NCI-H2171 treated with DMSO at 0.1 percent for 48 hours (cell line): ENCODE measurements at places on chromosomes 3 and 15.

DNA sequence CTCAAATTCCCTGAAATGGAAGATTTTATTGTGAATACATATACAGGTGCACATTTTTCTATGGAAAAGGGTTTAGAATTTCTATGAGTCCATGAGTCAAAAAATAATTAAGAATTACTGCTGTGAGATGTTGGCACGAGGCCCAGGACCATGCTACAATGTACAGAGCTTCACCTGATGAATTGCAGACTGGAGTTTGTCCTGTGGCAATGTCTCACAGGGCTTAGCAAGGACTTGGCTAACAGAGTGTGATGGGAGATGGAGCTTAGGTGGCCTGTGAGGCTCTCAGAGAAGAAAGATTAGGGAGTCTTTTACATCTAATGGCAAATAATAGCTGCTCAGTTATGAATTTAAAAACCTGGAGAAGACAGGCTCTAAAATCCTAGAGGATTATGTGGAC, 219.5 kb upstream of the CBLB start:
- peak; percentile 35 for DNase-seq

DNA sequence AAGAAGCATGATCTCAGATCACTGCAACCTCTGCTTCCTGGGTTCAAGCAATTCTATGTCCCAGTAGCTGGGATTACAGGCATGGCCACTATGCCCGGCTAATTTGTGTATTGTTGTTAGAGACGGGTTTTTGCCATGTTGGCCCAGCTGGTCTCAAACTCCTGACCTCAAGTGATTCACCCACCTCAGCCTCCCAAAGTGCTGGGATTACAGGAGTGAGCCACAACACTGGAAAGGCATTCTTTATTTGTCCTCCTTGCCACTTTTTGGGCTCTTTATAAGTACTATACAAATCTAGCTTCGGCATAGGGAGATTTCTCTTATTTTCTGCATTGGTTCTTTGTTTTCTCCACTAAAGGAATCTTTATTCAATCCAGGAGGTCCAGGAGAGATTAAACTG, 18.6 kb downstream of the CMTM8 start:
- DNase-seq, result no peak

- peak; percentile 60 for DNase-seq
These were observed 227.6 kb upstream of the POU1F1 start for GRCh38 chr3:87503900-87504498.

DNA sequence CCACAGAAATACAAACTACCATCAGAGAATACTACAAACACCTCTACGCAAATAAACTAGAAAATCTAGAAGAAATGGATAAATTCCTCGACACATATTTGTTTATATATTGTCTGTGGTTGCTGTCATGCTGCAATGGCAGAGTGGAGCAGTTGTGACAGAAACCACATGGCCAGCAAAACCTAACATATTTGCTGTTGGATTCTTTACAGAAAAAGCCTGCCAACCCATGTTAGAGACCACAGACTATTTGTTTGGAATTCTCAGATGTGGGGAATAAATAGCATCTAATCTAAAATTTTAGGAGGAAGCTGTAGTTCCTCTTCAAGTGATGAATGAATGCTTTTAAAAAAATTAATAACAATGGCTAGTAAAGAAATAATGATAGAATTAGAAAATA, 341.6 kb upstream of the AZI2 start:
- no peak for DNase-seq

DNA sequence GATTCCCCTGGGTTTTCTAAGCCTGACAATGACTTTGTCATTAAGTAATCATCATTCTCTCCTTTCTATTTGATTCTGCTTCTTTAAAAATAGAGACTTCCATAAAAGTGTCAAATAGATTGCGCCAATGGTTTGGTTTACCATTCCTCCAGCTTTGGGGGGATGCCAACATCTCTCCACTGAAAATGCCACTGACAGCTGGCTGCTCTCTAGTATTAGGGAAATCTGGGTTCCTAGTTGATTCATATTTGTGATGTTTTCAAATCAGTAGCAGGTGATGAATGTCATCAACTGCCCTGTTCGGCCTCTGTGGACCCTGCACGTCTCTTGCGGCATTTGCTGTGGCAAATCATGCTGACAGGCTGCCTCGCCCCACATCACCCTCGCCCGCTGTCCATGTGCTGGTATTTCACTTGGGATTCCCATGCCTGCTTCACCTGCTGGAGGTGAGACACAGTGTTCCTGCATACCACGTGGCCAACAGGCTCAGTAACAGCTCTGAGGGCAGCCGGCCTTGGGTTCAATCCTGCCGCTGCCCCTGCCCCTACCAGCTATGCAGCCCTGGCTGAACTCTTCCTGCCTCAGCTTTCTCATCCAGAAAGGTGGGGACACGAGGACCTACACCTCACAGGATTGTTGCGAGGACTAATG, 28.1 kb downstream of the ZXDC start:
- DNase-seq, result no peak

DNA sequence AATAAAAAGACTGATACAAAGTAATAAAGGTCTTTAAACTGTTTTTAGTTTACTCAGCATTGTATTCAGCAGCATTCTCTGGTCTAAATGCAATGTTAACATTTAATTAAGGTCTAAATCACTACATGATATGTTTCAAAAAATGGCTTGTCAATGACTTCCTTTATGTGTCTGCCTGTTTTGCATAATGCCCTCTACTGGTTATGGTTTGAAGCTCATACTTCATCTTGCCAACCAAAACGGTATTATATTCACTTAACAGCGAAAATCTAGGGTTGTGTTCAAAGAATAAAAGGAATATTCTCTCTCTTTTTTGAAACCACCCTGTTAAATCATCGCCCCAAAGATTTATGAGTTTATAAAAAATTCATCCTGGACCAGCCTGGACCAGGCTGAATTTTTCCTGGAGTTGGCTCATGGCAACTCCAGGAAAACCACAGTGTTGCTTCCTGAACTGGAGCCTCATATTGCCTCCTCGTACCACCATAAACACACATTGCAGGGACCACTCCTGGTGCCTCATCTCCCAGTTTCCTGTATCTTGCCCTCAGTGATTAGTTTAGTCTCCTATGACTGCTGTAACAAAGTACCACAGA, 6.7 kb upstream of the NCEH1 start:
- DNase-seq, result no peak

DNA sequence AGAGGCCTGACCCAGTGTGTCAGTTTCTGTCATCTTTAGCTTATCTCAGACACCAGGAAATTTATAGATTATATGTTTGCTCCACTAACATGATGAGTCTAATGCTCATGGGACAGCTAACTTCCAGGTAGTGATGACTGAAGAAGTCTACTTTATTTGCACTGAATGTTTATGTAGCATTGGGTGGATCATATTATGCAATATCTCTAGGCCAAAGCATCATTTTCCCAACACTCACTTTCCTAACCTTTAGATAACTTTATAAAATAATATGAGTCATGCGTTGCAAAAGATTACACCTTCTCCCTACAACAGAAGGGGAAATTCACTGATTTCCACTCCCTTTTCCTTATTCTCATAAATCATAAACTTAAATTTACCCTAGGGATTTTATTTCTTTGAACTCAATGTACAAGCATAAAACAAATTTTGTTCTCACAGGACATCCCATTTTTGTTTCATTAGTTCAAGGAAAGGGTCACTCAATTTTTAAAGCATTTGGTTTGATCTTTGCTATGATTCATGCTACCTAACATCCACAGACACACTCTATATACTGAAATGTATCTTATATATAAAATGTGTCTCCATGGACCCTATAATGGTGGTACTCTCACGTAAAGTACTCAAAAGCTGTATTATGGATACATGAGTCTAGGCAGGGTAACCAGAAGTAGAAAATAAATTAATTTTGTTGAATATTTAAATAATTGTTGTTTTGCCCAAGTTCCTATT, 225.2 kb downstream of the WDR72 start:
- no peak for DNase-seq

DNA sequence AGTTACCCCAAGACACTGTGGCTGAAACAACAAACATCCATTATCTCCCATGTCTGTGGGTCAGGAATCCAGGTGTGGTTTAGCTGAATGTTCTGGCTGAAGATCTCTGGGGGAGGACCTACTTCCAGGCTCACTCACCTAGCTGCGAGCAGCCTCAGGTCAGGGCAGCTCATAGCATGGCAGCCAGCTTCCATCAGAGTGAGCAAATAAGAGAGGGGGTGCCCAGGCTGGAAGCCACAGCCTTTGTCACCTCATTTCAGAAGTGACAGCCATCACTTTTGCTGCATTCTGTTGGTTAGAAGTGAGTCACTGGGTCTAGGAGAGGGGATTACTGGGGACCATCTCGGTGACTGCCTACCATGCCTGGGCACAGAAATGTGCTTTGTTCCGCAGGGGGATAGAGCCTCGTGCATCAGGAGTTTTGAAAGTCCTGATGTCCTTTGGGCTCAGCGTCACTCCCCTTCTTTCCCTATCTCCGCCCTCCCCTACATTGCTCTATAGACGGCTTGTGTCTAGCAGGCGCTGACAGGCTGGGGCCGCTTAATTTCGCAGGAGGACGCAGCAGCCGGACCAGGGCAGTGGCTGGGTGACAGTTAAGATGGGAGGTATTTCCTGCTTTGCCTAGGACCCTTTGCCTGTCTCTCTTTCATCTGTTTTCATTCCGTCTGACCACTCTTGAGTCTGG, 25.4 kb downstream of the TGM4 start:
- no peak for DNase-seq

- DNase-seq, result peak; percentile 41
These were observed 25.0 kb downstream of the LSM3 start for GRCh38 chr3:14203521-14204079.

DNA sequence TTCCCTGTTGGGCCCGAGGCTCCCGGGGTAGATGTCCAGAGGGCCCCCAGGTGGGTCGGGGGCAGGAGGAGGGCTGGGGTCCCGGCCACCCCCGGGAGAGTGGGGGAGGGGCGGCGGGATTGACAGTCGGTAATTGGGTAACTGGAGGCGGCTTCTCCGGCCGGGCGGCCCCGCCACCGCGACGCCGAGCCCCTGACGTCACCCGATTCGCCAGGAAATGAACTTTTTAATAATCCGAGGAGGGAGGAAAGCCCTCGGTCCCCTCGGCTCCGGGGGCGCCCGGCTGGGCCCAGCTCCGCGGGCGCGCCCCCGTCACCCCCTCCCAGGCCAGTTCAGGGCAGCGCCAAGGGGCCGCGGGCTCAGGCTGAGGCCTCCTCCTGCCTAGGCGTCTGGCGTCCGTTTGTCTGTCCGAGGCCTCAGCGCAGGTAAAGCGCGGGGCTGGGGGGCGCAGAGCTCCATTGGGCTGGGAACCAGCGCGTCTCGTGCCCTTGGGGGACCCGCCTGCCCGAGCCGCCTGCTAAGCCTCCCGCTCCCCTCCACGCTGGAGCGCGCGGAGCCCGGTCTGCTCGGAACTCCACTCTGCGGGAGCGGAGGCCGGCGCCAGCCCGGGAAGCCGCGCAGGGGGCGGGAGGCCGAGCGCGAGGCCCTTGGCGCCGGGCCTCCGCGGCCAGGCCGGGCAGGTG, 3.9 kb downstream of the GATA2 start:
- DNase-seq, result peak; percentile 65

DNA sequence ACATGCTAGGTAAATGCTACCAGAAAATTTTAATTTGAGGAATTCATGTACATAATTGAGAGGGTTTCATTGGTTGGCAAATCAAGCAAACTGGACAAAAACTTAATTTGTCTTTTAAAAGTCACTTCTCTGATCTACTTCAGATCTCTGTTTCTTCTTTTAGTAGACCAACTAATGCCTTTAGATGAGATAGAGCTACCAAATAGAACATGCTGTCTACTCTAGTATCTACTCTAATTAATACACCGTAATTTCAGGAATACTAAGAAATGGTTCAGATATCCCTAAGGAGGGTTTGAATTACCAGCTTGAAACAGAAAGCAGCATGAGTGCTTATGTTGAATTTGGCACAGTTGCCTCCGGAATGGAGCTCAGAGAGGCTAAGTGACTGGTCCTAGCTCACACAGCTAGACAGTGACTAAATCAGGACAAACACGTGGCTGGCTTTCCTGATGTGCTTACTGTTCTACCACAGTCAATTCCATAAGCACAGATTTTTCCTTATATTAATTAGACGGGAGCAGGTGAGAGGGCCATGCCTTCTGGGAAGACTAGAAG, 225.1 kb downstream of the ITPR1 start:
- DNase-seq, result no peak

DNA sequence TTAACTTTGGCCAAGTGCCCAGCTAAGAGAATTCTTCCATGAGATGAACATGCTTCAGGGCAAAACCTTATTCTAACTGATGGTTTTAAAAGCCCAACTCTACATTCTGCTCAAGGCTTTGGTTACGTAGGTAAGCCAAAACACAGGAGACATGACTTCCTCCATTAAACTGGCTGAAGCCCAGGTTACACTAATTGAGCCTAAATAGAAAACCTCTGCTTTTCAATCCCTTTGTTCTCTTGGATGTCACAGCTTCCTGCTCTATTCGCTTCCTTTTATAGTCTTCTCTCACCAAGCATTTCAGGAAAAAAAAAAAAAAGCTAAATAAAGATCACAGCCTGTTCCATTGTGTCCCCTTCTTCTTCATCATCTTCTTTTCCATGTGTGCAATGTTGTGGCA, 420.4 kb downstream of the TIGIT start:
- no peak for DNase-seq

DNA sequence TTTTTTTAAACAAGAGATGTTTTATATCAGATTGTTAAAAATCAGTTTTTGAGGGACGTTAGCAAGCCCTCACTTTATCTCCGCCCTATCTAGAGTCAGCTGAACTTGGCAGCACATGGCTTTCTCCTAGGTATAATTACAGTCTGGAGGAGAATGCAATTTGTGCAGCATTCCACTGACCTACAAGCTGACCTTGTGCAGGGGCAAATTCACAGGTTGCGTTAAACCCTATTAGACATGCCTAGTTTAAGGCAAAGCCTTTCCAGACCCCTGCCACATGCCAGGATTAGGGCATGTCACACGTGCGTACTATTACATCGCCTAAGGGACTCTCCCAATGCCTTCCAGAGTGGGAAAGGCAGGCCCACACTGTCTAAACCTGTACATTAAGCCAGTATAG, 224.0 kb downstream of the GREM1 start:
- no peak for DNase-seq

GRCh38 chr15:51649659-51650521, 27.3 kb upstream of the DMXL2 start:
- DNase-seq, result peak; percentile 93

DNA sequence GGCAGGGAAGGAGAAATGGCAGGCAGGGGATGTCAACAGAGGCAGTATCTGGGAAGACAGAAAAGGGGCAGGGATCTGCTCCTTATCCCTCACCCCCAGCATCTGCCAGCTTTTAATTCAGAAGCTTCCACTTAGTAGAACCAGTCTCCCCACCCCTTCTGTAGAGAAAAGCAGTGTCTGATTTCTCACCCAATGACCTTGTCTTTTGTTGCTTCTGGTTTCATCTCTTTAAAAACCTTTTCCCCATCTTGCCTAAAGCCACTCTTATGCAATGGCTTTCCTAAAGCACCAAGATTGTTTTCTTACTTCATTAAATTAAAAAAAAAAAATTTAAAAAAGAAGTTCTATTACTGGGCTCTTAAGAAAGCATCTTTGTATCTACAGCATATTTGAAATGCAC, 27.8 kb downstream of the ARHGEF3 start:
- peak; percentile 13 for DNase-seq

DNA sequence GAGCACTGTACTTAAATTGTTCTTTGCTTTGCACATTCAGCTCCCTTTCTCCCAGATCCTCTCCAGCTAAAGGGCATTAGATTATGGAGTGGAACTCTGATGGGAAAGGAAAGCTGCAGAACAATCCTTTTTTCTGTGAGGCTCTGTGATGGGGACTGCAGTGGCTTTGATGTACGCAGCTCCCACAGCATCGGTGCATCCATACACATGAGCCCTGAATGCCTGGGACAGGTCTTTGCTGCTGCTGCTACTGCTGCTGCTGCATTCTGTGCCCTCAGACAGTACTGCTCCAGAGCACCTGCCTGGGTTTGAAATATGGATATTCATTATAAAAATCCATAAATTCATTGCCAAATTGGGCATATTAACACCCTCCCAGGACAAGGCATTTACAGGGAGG, 164.4 kb downstream of the WDR76 start:
- no peak for DNase-seq
